Stimulated activated CD8-positive, alpha-beta memory T cell treated with anti-CD3 and anti-CD28 coated beads, Interleukin-2, amount 100 ng/mL, for 1 hour (primary cell): ENCODE measurements at places on chromosomes 16 and 17.
A peak's percentile ranks its signal among the peaks of the same experiment; 100 is the strongest.

GRCh38 chr16:10660950-10661635 is 33.6 kb downstream of the TEKT5 start:
- DNase-seq: no peak

DNA sequence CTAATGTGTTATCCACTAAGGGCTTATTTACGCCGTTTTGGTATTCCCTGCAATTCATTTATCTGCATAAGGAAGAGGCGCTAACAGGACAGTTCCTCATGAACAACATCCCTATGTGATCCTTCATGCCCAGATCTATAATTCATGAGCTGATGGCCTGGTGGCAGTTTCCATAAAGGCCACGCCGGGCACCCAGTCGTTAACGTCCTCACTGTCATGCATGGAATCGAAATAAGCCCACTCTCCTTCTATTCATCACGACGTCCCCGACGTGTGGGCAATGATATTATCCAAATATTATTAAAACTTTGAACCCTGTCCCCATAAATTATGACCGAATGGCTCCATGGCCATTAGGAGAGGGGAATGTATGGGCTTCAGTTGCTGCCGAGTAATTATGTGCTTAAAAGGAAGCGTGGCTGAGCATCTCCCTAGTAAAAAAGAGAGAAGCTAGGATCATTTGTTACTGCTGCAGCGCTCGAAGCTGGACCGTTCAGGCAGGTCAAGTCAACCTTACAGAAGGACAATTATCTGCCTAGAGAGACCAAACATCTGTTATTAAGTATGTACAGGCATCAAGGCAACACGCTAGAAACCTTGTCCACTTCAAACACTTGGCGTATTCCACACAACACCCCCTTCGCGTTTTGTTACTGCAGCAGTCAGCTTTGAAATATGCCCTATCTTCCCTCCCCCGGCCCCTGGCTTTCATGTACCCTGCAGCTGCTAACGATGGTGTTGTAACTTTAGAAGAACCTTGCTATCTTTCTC is 94.0 kb upstream of the SALL1 start:
- DNase-seq: no peak

- no peak for DNase-seq
Observed at GRCh38 chr17:1362964-1363363, 37.1 kb downstream of the YWHAE start.

GRCh38 chr16:57984443-57985203 is 13.7 kb upstream of the CNGB1 start:
- peak; percentile 85 for DNase-seq

DNA sequence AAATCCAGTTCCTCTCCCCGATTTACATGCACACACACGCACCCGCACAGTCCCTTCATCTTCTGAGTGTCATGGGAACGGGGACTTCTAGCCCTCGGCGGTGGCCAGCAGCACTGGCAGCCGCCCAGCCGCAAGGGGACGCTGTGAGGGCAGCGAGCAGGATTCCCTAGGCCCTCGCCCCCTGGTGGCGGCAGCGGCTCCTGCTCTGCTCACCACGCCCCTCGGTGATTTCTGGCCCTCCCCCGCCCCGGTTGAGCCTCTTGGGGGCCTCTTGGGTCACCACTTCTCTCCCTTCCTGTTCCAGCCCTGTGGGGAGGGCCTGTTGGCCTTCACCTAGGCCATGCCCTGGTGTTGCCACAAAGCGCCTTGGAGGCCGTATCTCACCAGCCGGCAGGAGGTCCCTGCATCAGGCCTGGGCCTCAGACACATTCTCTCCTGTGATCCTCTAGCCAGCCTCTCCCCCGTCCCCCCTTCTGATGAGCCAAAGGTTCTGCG is 75.2 kb upstream of the KSR1 start:
- peak; percentile 44 for DNase-seq

GRCh38 chr17:63480192-63480784 is 3.4 kb downstream of the ACE start:
- DNase-seq: no peak

DNA sequence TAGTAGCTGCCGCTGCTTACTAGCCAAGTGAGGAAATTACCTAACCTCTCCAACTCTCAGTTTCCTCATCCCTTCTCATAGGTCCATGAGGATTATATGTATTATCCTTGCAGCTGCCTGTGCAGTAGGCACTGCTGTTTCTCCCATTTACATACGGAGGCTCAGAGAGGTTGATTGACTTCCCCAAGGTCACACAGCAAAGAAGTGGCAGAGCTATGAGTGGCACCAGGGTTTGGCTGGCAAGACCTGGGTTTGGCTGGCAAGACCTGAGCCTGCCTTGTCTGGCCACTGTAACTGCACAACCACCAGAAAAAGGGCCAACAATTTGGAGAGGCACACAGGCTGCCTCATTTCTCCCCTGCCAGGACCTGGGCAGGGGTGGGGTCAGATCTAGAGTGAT is 2.5 kb upstream of the NDRG4 start:
- DNase-seq: no peak

- no peak for DNase-seq
Observed at GRCh38 chr16:3007957-3008689, 4.6 kb upstream of the CLDN9 start.

- DNase-seq: peak; percentile 76
Observed at GRCh38 chr16:89505204-89506112, 2.7 kb upstream of the SPG7 start.

- no peak for DNase-seq
Observed at GRCh38 chr16:84175350-84176081, 11.3 kb downstream of the TAF1C start.

- DNase-seq: no peak
Observed at GRCh38 chr17:27461192-27461859, 5.1 kb downstream of the KSR1 start.

- no peak for DNase-seq
Observed at GRCh38 chr16:65185241-65185778, 63.4 kb upstream of the CDH11 start.

GRCh38 chr16:78175287-78175686 is 75.8 kb downstream of the WWOX start:
- DNase-seq: no peak

GRCh38 chr16:80541306-80541694 is 507 bp downstream of the DYNLRB2 start:
- DNase-seq: no peak

DNA sequence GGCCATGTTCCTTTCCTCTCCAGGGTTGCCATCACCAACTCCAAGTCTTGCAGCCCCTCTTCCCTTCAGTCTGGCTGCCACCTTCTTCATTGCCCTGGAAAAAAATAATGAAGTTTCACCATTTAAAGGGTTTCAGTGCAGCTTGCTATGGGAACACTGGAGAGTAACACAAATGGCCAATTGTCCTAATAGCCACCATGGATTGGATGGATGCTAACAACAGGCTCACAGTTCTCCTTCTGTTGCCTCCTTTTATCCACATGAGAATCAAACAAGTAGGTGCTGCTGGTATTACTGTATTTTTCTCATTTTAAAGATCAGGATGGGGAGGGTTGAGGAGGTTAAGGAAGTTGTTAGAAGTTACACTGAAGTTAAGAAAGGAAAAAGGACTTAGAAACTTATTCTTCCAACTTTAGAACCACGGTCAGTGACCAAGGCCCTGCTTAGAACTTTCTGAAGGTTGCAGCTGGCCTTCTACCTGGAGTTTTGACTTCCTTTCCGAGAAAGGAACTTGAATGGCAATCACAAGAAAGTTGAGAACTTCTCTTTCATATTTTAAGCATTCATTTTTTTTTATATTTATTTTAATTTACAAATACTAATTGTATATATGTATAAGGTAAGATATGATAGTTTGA is 198.0 kb upstream of the MAF start:
- no peak for DNase-seq

DNA sequence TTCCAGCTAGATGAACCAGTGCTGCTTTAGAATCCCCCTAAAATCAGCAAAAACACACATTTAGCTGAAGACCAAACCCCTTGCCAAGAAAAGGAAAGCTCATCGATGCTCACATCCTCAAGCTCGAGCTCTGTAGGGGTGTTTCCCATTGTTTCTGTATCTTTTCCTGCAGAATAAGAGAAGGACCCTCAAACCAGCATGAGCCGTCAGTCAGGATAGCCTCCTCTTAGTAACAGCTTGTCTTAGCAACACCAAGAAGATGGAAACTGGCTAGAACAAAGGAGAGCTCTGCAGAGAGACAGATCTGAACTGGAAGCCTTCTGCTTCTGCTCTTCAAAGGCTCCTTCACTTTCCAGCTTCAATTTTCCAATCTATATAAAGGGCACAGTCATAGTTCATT is 32.0 kb downstream of the VAT1L start:
- DNase-seq: no peak
